ENCODE measurements at places on chromosomes 2 and 18. TPM values are rescaled to one million over a fixed set of nuclear protein-coding genes. Genes with fewer than 3 reads are reported as not detected.

DNA sequence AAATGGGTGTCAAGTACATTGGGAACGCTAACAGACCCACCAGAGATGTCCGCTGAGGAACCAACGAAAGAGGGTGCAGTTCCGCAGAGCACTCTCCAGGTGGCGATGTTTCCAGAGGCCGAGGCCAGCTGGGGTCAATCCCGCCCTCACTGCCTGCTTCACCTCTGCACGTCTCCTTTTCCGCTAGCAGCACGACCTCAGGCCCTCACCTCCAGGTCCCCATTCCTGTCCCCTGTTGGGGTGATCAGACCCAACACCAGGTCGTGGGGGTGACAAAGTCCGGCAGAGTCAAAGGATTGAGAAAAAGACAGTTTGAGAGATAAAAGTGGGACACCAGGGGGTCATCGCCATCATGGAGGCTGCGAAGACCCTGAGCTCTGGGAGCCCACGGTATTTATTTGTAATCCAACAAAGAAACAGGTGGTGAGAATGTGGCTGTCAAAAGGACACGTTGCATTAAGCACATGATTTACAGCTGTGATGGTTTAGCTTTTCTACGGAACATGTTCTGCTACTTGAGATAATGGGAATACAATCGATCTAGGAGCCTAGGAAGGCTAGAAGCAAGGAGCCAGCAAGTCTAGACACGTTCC is 27.3 kb downstream of the ZAP70 start:
- no peak overlapping the region for H3K4me3 ChIP-seq
- H3K4me1 ChIP-seq, result peaks cover 8% of the 10 kb centered on the region
- H3K27me3 ChIP-seq, result peaks cover 3% of the 10 kb centered on the region
- peak; percentile 63 for DNase-seq
- peaks cover 14% of the 10 kb centered on the region for H3K36me3 ChIP-seq

GRCh38 chr18:5455674-5456073 is 88.1 kb downstream of the EPB41L3 start:
- H3K4me1 ChIP-seq, result peaks cover 14% of the 10 kb centered on the region
- no peak overlapping the region for H3K4me3 ChIP-seq
- H3K27ac ChIP-seq, result no peak overlapping the region
- H3K27me3 ChIP-seq, result no peaks in the 10 kb centered on the region
- DNase-seq, result no peak

- no peaks in the 10 kb centered on the region for H3K27me3 ChIP-seq
- DNase-seq, result no peak
- H3K27ac ChIP-seq, result no peak overlapping the region
- H3K4me3 ChIP-seq, result no peak overlapping the region
- H3K4me1 ChIP-seq, result no peaks in the 10 kb centered on the region
Measured at GRCh38 chr2:142649581-142649980, 227.9 kb upstream of the KYNU start.

GRCh38 chr2:234178330-234179030 is 128.0 kb downstream of the SPP2 start:
- H3K4me3 ChIP-seq, result no peak overlapping the region
- peaks cover 2% of the 10 kb centered on the region for H3K27me3 ChIP-seq
- DNase-seq, result no peak

- peaks cover 22% of the 10 kb centered on the region for H3K27me3 ChIP-seq
- H3K4me1 ChIP-seq, result peaks cover 18% of the 10 kb centered on the region
- no peak for DNase-seq
- no peaks in the 10 kb centered on the region for H3K36me3 ChIP-seq
- no peak overlapping the region for H3K27ac ChIP-seq
Measured at GRCh38 chr18:48126240-48126639, 195.8 kb upstream of the SMAD2 start.

DNA sequence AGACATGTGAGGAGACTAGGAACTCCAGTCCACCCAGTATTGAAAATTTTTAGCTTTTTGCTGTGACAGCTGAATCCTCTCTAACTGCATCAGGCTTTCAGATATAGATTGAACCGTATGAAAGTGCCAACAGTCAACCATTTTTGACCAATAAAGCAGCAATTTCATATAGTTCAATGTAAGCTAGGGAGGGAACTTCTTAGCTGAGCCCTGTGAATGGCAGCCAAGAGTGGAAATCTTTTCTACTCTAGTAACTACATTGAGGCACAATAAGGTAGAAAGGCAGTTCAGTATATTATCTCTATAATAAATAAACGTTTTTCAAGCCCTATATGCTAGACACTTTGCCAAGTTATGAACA is 96.3 kb upstream of the TANK start:
- peaks cover 5% of the 10 kb centered on the region for H3K4me1 ChIP-seq
- no peak overlapping the region for H3K27ac ChIP-seq
- no peaks in the 10 kb centered on the region for H3K36me3 ChIP-seq
- H3K4me3 ChIP-seq, result no peak overlapping the region
- H3K27me3 ChIP-seq, result peaks cover 2% of the 10 kb centered on the region
- no peak for DNase-seq

DNA sequence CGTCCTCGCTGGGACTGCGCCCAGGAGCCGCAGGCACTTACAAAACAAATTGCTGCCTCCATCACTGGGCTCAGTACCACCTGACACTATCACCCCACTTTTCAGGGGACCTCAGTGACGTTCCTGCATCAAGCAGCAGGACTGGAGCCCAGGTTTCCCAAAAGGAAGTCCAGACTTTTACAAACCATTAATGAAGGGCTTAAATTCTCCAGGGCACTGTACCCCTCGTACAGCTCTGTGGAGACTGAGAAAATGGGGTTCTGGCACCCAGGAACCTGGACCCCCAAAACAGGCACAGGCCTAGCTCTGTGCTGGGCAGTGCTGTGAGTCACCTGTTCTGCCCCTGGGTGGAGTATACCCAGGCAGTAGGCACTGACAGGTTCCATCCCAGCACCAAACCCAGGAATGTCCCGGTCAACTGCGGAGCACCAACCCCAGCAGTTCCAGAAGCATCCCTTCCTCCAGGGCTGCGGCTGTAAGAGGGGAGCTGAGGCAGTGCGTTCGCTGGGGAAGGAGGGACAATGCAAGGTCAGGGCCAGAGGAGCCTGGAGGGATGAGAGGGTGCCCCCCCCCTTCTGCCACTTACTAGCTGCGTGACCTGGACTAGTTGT is 24.6 kb upstream of the NOTO start:
- no peaks in the 10 kb centered on the region for H3K36me3 ChIP-seq
- peak overlapping the region; percentile 88 for H3K4me3 ChIP-seq
- DNase-seq, result no peak
- H3K27me3 ChIP-seq, result peaks cover 98% of the 10 kb centered on the region
- H3K4me1 ChIP-seq, result peaks cover 18% of the 10 kb centered on the region

- H3K4me1 ChIP-seq, result no peaks in the 10 kb centered on the region
- no peak overlapping the region for H3K4me3 ChIP-seq
- no peaks in the 10 kb centered on the region for H3K27me3 ChIP-seq
- no peak overlapping the region for H3K27ac ChIP-seq
- DNase-seq, result no peak
Measured at GRCh38 chr2:141741652-141742051, 389.2 kb downstream of the LRP1B start.

GRCh38 chr2:184444217-184444616 is 154.1 kb upstream of the ZNF804A start:
- no peaks in the 10 kb centered on the region for H3K27me3 ChIP-seq
- no peaks in the 10 kb centered on the region for H3K4me1 ChIP-seq
- H3K4me3 ChIP-seq, result no peak overlapping the region
- no peaks in the 10 kb centered on the region for H3K36me3 ChIP-seq
- no peak overlapping the region for H3K27ac ChIP-seq

- H3K27me3 ChIP-seq, result peaks cover 15% of the 10 kb centered on the region
- no peaks in the 10 kb centered on the region for H3K4me1 ChIP-seq
- H3K36me3 ChIP-seq, result no peaks in the 10 kb centered on the region
- H3K4me3 ChIP-seq, result no peak overlapping the region
- DNase-seq, result no peak
Measured at GRCh38 chr2:23323198-23323916, 61.6 kb upstream of the KLHL29 start.

GRCh38 chr2:193467276-193467987 is 1272.7 kb upstream of the TMEFF2 start:
- H3K27me3 ChIP-seq, result no peaks in the 10 kb centered on the region
- peaks cover 22% of the 10 kb centered on the region for H3K4me1 ChIP-seq
- H3K27ac ChIP-seq, result no peak overlapping the region
- H3K4me3 ChIP-seq, result no peak overlapping the region
- no peaks in the 10 kb centered on the region for H3K36me3 ChIP-seq

DNA sequence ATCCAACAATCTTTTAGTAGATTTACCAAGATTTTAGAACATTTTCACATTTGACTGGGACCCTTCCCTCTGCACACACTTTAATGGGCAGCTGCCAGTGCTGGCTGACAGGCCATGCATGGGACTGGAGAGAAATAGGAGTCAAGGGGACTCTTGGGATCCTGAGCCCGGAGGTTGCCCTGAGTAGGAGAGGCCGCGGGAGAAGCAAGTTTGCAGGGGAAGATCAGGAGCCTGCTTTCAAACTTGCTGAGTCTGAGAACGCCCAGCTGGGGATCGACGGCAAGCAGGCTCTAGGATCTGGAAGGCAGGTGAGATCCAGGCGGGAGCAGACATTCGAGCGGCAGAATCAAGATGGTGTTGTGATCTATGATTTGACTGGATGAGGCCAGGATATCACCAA is 186.1 kb downstream of the HDAC4 start:
- peak overlapping the region; percentile 69 for H3K27ac ChIP-seq
- peaks cover 6% of the 10 kb centered on the region for H3K36me3 ChIP-seq
- DNase-seq, result no peak
- H3K4me3 ChIP-seq, result peak overlapping the region; percentile 4

DNA sequence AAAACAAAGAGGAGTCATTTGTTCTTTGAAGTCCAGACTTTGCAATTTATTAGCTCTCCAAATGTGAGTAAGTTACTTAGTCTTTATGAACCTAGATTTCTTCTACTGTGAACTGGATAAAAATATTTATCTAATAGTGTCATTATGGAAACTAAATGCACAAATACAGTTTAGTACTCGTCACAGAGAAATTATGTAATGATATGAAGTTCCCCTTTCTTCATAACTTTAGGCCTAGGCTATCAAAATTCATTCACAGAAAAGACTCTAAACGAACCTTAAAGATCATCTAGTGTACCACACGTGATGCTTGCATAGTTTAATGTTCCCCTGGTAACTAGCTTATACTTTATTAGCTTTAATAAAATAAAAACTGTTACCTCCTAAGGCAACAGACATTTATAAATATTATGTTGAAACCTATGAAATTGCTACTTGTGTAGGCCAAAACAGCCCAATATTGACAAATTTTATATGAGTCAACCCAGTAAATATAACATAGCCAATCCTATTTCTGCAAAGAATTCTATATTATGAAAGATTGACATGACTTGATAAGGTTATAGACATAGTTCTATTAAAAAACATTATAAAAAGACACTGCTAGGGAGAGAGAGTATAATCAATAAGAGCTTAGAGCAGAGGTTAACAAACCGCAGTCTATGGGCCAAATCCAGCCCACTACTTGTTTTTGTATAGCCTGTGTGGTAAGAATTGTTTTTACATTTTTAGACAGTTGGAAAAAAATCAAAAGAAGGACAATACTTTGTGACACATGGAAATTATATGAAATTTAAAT is 44.9 kb upstream of the ITPRID2 start:
- peaks cover 67% of the 10 kb centered on the region for H3K4me1 ChIP-seq
- H3K4me3 ChIP-seq, result no peak overlapping the region
- H3K36me3 ChIP-seq, result no peaks in the 10 kb centered on the region
- no peak overlapping the region for H3K27ac ChIP-seq
- no peaks in the 10 kb centered on the region for H3K27me3 ChIP-seq

- H3K4me1 ChIP-seq, result peaks cover 4% of the 10 kb centered on the region
- no peak overlapping the region for H3K4me3 ChIP-seq
- no peaks in the 10 kb centered on the region for H3K36me3 ChIP-seq
Measured at GRCh38 chr2:220153118-220153517, 525.7 kb downstream of the SLC4A3 start.

DNA sequence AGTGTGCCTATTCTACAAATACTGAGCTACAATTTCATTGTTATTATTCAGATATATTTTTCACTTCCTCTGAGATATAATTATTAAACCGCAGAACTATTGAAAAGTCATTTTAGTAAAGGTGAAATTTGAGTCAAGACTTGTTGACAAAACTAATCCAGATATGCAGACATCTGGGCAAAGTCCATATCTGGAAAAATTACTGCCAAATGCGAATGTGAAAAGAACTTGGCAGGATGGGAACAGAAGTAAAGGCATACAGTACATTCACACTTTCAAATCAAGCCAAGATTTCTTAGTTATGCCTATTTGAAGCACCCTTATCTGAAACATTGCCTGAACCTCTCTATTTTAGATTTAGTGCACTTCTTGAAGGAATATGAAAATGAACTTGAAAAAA is 923.6 kb downstream of the CCDC85A start:
- H3K36me3 ChIP-seq, result peaks cover 4% of the 10 kb centered on the region
- no peak overlapping the region for H3K27ac ChIP-seq
- H3K27me3 ChIP-seq, result no peaks in the 10 kb centered on the region
- no peak overlapping the region for H3K4me3 ChIP-seq

DNA sequence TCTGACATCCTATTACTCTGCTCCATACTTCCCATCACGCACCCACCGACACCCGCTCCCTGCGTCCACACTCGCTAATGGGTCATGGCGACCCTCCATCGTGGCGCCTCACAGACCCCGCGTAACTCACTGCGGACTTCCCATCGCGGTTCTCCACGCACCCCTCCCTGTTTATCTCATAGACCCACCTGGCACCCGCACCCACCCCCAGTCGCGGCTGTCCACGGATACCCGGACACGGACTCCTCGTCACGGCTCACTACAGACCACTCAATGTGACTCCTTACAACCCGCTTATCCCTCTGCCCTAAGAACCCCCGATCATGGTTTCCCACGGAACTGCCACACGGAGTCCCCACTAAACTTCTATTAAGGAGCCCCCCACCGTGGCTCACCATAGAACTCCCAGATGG is 458 bp downstream of the CXXC1 start:
- H3K4me1 ChIP-seq, result peaks cover 21% of the 10 kb centered on the region
- H3K27me3 ChIP-seq, result peaks cover 8% of the 10 kb centered on the region
- H3K27ac ChIP-seq, result peak overlapping the region; percentile 94
- no peak for DNase-seq

- H3K36me3 ChIP-seq, result no peaks in the 10 kb centered on the region
- H3K27me3 ChIP-seq, result no peaks in the 10 kb centered on the region
- H3K4me3 ChIP-seq, result no peak overlapping the region
Measured at GRCh38 chr18:74234326-74235171, 57.2 kb downstream of the CYB5A start.

GRCh38 chr18:75216212-75216910 is 5.8 kb downstream of the TSHZ1 start:
- peaks cover 13% of the 10 kb centered on the region for H3K27me3 ChIP-seq
- no peak overlapping the region for H3K27ac ChIP-seq
- peak overlapping the region; percentile 11 for H3K4me3 ChIP-seq
- H3K4me1 ChIP-seq, result peaks cover 28% of the 10 kb centered on the region
- H3K36me3 ChIP-seq, result no peaks in the 10 kb centered on the region

Gene AQP12A
- total RNA-seq, result not detected

Gene PLCL1
- total RNA-seq, result 0.32 TPM

Gene ALKAL2
- total RNA-seq, result 0.63 TPM

Gene DTYMK
- 108 TPM for total RNA-seq

Gene UGT1A10
- not detected for total RNA-seq

Gene SERPINB11
- total RNA-seq, result not detected

Gene STK17B
- total RNA-seq, result 7.3 TPM

Gene RAPGEF4
- total RNA-seq, result 1.7 TPM

Gene DYSF
- 2.4 TPM for total RNA-seq
